Stimulated activated CD4-positive, alpha-beta T cell treated with anti-CD3 and anti-CD28 coated beads, Interleukin-1b, Interleukin-23, amount 100 ng/mL, for 24 hours (primary cell): ENCODE measurements at places on chromosomes 11 and 22.

GRCh38 chr11:1887451-1888346 is 4.0 kb downstream of the PRR33 start:
- DNase-seq: no peak

DNA sequence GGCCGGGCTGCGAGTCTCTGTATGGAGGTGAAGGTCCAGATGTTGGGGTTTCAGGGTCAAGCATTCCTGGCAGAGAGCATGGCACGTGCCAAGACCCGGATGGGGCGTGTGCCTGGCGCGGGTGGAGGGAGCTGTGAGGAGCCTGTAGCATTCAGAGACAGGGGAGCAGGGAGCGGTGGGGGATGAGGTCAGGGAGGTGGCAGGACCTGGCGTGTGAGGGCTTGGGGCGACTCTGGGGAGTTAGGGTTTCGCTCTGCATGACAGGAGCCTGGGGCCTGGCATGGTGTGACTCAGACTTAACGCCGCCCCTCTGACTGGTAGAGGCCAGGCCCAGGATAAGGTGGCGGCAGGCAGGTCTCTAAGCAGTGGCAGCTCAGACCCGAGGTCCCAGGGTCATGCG is 103.0 kb downstream of the KCNQ1 start:
- no peak for DNase-seq

DNA sequence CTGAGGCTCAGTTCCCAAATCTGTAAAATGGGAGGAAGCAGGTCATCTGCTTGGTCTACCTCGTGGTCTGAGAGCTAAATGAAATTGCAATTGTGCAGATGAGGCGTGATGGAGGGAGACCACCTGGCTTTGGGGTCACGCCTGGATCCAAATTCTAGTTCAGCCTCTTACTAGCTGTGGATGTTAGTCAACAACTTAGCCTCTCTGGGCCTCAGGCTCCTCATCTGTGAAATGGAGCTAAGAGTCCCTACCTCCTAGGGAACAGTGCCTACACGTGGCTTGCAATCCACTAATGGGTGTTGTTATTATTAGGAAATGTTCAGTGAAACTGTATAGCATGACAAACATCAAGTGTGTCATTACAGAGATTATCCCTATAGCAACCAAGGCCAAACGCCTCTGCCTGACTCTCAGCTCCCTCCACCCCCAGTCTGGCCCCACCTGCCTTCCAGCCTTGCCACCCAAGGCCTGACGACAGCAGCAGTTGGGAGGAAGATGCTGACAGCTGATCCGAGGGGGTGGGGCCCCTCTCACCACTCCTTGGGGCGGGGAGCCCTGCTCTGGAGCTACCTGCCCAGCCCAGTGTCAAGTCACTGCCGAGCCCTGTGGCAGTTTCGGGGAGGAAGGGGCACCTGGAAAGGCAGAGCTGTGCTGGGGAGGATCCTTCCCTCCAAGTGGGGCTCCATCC is 1.7 kb upstream of the RHOD start:
- no peak for DNase-seq

DNA sequence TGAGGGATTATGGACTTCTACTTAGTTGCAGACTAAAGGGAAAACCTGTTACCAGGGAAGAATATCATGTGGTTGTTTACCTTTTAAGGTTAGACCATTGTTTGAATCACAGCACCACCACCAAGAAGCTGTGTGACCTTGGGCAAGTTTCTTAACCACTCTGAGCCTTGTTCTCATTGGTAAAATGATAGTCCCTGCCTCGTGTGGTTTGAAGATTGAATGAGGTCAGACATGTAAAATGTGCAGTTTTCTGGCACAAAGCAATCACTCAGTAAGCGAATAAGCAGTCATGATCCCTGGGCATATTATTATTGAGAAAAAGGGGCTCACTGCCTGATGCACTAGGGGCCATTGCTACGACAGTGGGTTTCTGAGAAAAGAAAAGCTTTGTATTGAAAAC is 28.3 kb downstream of the MOV10L1 start:
- no peak for DNase-seq

- DNase-seq: no peak
These were observed 1382.4 kb downstream of the BRD1 start for GRCh38 chr22:48445113-48445827.

DNA sequence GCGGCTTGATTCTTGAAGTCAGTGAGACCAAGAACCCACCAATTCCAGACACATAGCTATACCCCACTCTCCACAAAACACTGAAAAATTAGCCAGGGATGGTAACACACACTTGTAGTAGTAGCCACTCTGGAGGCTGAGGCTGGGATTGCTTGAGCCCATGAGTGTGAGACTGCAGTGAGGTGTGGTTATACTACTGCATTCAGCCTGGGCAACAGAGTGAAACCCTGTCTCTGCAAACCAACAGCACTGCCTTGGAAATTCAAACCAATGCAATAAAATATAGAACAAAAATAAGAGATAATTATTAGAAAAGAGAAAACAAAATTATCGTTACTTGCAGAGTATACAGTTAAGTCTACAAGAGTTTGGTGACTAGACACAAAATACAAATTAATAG is 20.2 kb upstream of the PRDM10 start:
- no peak for DNase-seq

- DNase-seq: no peak
These were observed 13.9 kb downstream of the APOBEC3H start for GRCh38 chr22:39110631-39111561.

GRCh38 chr11:125441648-125442410 is 54.2 kb downstream of the FEZ1 start:
- no peak for DNase-seq

DNA sequence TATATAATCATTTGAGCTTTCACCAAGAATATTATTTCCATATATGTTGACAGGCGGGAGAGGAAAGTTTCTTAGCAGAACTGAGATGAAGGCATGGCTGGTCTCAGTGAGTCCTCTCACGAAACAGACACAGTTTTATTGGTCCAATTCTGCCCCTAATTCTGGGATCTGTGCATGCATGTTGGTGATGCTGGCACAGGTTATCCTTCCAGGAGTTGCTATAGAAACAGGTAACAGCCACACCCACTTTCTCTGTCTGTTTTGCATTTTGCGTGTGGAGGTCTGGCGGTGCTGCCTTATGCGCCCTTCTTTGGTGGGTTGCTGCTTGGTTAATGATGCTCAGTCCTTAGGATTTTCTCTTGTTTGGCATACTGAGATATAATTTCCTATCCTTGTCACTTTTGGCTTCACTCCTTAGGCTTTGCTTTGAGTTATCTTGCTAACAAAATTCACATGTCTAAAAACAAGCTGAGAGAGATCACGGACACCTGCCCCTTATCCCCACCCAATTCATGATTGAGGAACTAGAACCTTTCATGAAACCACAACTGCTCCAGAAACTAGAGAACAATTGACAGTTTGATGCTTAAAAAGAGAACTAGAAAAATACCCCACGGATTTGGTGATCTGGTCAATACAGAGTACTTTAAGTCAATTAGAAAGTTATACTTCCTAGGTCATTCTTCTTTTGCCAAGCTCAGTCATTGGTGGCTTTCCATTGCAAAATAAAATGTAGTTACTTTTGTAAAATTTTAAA is 189.3 kb downstream of the FAT3 start:
- DNase-seq: no peak

DNA sequence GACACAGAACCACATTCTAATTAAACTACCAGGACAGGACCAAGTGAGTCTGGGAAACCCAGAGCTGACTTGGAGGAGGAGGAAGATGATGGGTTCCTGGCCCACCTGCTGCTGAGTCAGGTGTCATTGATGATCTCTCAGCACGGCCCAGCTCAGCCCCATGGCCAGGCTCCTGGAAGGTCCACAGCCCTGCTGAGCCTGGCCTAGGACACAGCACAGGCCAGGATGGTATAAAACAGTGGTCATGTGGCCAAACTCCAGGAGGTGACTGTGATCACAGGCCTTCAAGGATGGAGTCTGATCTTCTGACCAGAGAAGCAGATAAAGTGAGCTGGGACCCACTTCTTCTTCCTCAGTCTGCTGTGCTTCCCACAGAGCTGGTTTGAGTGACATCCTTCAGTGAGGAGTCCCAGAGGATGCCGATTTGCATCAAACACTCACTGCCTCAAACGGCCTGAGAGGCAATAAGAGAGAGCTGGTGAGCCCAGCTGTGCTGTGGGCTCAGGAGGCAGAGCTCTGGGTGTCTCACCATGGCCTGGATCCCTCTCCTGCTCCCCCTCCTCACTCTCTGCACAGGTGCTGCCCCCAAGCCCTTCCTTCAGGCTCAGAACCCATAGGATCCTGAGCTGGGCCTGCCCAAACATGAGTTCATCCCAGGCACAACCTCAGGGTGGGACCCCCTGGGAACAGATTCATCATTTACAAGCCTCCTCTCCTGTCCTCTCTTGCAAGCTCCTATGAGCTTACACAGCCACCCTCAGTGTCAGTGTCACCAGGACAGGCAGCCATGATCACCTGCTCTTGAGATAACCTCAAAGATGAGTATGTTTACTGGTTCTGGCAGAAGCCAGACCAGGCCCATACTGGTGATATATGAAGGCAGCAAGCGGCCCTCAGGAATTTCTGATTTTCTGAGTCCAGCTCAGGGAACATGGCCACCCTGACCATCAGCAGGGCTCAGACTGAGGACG is 37.7 kb upstream of the IGLL5 start:
- no peak for DNase-seq

- DNase-seq: no peak
These were observed 13.3 kb downstream of the FAM118A start for GRCh38 chr22:45322873-45323525.

DNA sequence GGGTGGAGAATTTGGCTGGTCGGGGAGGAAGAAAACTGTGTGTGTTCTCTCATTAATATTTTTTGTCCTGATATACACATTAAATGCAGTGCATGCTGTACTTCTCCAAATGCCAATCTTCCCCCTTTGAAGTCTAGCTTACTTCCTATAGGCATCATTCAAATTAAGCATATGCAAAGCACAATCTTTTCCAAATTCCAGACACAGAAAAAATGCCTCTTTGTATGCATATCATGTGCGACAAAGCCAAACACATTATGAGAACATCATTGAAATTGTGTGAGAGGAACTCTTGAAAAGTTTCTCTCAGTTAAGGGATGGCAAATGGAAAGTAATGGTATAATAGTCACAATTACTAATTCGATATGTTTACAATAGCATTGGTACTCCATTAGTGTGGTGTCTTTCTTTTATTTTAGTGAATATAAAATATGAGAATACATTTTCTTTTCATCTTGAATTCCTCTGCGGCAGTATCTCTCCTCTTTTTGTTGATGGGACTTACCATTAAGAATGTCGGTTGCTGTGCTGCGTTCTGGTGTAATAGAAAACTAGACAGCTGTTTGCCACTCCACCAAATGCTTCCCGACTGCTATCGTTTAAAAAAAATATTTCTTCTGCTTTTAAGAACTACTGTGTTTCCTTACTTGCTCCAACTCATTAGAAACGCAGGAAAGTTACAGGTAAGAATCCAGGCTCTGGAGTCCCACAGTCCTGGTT is 19.3 kb upstream of the NRIP3 start:
- DNase-seq: no peak

DNA sequence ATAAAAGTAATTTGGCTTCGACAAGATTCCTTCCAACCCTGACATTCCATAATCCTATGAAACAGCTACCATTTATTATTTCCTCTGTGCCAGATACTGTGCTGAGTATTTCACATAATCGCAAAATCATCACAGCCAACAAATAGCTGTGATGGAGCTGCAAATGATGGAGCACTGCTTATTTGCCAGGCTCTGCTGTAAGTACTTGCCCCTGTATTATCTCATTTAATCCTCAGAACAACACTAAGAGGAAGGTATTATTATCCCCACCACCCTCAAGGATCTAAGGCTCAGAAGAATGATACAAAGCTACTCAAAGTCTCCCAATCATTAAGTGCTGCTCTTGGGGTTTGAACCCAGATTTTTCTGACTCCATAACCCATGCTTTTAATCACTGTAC is 145.5 kb downstream of the CCDC34 start:
- no peak for DNase-seq

DNA sequence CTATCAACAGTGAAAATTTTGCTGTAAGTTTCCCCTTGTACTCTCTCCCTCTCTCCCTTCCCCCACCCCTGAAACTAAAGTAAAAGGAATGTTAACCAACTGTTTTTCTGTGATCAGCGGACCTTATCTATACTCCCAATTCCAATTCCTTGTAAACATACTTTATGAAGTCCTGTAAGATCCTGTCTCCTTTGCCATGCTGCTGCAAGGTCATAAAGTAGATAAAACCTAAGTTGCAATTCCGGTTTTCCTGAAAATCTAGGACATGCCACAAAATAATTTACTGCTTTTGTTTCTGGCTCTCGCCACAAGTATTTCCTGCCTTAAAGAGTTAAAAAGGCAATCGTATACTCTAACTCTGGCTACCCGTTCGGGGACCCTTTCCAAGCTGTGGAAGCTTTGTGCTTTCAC is 1469.0 kb downstream of the LRRC4C start:
- DNase-seq: no peak

DNA sequence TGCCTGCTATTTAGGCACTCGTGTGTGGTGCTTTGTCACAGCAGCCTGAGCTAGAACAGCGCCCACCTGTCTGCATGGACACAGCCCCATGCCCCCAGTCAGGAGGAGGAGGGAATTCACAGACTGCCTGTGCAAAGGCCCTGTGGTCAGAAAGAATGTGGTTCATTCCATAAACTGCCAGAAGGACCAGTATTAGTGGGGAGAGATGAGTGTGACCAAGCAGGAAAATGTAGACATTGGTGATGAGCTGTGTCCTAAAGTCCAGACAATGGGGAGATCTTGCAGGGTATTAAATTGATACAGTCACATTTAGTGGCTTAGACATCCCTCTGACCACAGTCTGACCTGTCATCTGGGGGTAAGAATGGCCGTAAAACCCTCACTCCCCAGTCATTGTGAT is 83.7 kb upstream of the LINC01488 start:
- no peak for DNase-seq

GRCh38 chr22:48357196-48357595 is 1470.5 kb downstream of the BRD1 start:
- no peak for DNase-seq

DNA sequence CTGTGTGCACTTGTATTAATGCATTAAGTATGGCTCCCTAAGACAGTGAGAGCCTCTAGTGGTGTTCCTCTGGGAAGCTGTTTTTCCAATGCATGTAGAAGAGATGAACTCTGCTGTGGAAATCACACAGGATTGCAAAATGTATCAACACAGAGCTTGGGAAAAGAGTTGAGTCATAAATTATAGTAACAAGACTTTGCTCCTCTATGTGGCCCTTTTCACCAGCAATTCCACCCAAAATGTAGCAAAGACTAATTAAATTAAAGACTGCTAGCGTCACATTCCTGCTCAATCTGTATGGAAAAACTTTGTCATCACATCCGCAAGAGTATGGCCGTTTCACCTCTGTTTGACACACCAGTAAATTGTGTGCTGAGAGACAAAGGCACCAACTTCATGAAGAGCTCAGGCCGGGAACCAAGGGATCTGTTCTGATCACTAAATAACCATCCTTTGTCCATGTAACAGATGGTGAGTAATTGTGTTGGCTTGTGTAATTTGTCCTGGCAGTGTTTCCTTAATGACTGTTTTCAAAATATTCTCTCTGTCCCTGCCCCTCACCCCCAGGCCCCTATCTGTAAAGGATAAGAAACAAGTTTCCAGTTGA is 209.2 kb upstream of the SORL1-AS1 start:
- DNase-seq: no peak

DNA sequence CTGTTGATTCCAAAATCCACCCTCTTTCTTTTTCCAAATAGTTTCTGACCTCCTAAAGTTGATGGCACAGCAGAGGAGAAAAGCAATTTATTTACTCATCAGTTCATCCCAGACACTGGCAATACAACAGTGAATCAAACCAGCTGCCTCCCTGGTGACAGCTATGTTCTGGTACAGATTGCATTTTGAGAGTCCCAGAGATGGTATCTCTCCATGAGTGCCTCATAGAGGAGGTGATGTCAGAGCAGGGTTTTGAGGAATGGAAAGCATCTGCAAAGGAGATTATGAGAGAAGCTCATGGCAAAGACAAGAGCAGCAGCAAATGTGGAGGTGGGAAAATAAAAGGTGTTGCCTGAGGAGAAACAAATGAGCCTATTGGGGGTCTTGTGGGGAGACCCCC is 377.2 kb downstream of the MN1 start:
- DNase-seq: no peak
